Urothelium cell line (cell line): ENCODE measurements at places on chromosomes 13 and 19.
A peak's percentile ranks its signal among the peaks of the same experiment; 100 is the strongest.

- DNase-seq: no peak
Measured at GRCh38 chr13:99276706-99277105, 18.5 kb upstream of the GPR18 start.

DNA sequence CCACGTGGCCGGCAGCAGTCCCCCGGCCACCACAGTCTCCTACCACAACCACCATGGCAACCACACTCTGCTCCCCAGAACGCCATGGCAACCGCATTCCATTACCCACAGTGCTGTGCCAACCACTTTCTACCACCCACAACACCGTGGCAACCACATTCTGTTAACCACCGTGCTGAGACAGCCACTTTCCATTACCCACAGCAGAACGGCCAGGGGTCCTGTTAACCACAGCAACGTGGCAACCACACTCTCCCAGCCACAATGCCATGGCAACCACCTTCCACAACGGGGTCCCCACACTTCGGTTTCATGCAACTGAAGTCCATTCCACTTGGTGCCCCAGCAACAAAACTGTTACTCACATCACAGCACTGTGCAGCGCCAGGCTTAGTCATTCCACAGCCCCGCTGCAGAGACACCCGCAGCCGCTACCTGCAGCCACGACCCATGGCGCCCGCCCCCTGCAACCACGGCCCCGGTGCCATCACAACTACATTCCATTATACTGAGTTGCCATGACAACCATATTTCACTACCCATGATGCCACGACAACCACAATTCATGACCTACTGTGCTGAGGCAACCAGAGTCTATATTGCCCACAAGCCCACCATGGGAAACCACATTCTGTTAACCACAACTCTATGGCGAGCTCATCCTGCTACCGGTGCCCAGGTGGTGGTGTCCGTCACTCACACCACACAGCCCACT, 10.0 kb downstream of the DPF1 start:
- DNase-seq: peak; percentile 83

- DNase-seq: peak; percentile 81
Measured at GRCh38 chr19:16041299-16041990, 34.9 kb upstream of the TPM4 start.

DNA sequence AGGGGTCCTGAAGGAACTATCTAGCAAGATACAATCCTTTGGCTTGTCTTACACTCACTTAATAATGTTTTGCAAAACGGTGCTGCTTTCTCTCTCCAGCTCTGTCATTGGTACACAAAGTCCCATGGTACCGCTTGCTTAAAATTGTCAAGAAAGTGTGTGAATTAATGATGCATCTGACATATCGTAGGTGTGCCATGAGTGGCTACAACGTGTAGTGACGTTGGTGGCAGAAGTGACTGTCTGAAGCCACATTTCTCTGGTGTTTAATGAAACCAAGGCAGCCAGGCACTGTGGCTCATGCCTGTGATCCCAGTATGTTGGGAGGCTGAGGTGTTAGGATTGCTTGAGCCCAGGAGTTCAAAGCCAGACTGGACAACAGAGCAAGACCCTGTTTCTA, 2.6 kb downstream of the HSH2D start:
- no peak for DNase-seq

DNA sequence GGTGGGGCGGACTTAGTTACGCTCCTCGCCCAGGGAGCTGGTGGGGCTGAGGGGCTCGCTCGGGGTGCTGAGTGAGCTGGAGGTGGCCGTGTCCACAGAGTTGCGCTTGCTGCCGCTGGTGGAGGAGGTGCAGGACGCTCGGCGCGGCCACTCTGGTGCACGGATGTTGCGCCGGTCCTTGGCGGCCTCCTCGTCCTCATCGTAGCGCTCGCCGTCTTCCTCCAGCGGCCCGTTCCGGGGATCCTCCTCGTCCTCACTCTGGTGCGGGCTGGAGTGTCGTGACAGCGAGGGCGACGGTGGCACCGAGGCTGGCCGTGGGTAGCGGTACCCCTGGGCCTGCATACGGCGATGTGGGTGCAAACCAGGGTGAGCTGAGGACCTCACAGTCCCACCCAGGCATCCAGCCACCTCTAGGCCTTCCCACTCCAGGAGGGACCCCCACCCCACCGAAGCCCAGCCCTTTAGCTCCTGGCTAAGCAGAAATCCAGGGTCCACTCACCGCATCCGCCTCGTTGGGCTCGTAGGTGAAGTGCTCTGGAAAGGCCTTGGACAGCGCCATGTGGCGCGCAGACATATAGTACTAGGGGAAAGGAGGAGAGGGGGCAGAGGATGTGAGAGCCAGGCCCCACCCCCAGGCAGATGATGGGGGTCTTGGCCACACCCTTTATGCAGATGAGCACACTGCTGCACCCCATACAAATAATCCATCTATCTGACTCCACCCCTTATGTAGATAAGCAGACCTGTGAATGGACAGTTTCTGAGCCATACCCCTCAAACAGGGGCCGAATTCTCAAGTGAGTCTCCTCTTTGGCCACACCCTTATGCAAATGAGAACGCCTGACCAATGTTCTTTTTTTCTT, 4.4 kb downstream of the FTL start:
- no peak for DNase-seq

- DNase-seq: no peak
Measured at GRCh38 chr13:73598020-73598712, 536.0 kb downstream of the KLF12 start.

- DNase-seq: no peak
Measured at GRCh38 chr13:106996867-106997618, 429.1 kb upstream of the ARGLU1 start.

- DNase-seq: peak; percentile 70
Measured at GRCh38 chr13:113029487-113030258, 60.7 kb downstream of the MCF2L start.

- DNase-seq: peak; percentile 4
Measured at GRCh38 chr13:84896128-84896527, 903.1 kb downstream of the SLITRK6 start.

- no peak for DNase-seq
Measured at GRCh38 chr13:29573190-29573589, 22.3 kb downstream of the SLC7A1 start.

DNA sequence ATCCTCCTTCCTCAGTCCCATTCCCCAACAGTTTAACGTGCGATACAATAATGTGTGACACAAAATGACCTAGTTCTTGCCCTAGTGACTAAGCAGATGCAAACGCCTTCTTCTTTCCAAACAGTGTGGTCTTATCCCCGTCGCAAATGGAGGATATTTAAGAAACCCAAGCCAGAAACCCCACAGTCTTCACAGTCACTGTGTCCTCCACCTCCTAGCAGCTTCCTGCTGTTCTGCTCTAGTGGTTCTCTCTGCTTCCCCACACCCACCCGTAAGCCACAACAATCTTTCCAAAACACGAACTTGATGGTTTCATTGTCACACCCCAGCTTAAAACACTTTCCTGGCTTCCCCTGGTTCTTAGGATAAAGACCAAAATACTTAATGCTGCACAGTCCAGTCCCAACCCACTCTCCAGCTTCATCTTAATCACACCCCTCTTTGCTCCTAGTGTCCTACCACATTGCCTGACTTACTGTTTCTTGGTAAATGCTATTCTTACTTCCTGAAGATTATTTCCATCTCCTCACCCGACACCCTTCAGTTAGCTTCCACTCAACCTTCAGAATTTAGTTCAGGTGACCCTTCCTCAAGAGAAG, 32.3 kb downstream of the ITM2B start:
- DNase-seq: no peak

GRCh38 chr19:46066471-46066870, 25.7 kb upstream of the IGFL4 start:
- DNase-seq: no peak

DNA sequence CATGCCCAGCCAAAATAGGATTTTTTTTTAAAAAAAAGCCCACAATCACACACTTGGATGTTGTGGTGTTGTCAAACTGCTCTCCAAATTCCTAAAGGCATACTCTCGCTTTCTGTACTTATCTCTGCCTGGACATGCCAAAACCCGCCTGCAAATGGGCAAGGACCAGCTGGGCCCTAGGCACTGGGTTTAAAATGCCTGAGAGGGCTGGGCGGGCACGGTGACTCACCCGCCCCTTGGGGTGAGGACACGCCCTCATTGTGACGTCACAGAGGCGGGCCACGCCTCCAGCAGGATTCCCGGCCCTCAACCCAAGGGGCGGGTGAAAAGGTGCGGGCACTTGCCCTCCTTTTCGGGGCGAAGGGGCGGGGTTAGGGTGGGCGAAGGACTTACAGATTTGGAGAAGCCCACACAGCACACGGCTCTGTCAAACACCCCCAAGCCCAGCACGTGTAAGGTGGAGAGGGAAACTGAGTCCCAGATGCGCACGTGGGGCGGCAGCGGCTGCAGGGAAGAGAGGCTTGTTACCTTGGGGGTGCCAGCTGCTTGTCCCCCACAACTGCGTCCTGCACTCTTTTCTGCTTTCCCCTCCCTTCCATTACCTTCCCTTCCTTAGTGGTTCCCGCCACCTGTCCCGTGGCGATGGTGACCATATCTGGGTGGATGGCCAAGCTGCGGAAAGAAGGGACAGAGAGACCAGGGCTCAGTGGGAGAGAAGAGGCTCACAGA, 6.6 kb downstream of the EML2 start:
- DNase-seq: peak; percentile 97

GRCh38 chr19:39824143-39825092, 9.5 kb downstream of the DYRK1B start:
- DNase-seq: no peak

DNA sequence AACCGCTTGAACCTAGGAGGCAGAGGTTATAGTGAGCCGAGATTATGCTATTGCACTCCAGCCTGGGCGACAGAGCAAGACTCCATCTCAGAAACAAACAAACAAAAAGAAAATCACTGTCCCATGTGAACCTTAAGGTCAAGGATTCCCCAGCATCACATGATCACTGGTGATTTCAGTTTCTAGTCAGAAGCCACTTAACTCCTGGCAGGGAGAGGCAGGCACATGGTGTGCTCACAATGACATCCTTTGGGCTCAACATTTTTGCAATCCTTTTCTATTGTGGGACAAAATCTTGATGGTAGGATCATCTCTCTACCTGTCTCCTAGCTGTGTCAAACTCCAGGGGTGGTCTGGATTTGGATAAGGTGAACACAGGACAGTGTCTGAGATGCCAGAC, 12.1 kb downstream of the AKAP8 start:
- DNase-seq: no peak

- no peak for DNase-seq
Measured at GRCh38 chr19:6639439-6639838, 30.5 kb downstream of the TNFSF14 start.

GRCh38 chr13:89490661-89491060, 1819.5 kb downstream of the SLITRK5 start:
- no peak for DNase-seq

- peak; percentile 100 for DNase-seq
Measured at GRCh38 chr19:50203281-50204080, at the start of gene MYH14. Gene MYH14 (plus strand): TSS chr19:50203622. CDS start chr19:50210366, 6,744 bp downstream.

- no peak for DNase-seq
Measured at GRCh38 chr13:102183509-102184182, 218.2 kb downstream of the FGF14 start.

- peak; percentile 94 for DNase-seq
Measured at GRCh38 chr19:40596608-40597328, 4.4 kb upstream of the LTBP4 start.

DNA sequence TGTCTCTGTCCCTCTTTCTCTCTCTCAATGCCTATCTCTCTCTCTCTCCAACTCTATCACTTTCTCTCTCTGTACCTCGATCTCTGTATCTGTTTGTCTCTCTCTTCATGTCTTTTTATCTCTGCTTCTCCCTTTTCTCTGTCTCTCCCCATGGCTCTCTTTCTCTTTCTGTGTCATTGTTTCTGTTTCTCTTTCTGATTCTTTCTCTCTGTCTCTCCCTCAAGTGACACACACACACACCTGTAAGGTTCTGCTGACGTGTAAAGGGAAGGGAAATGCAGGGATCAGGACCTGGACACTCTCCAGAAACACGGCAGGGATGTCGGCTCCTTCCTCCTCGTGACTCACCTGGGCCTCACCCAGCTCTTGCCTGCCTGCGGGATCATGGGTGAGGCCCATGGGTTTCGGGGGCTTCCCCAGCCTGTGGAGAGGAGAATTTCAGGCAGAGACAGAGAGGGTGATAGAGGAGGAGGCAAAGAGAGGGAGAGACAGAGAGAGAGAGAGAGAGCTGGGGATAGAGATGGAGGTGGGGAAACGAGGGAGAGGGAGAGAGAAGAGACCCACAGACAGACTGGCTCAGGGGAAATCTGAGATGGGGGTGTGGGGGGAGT, 5.4 kb upstream of the PLAUR start:
- DNase-seq: peak; percentile 71

GRCh38 chr13:24220086-24220703, 59.7 kb downstream of the SPATA13 start:
- peak; percentile 47 for DNase-seq

- no peak for DNase-seq
Measured at GRCh38 chr13:63460462-63461090, 2044.9 kb upstream of the PCDH20 start.

GRCh38 chr13:46232281-46232680, 20.6 kb downstream of the LRRC63 start:
- no peak for DNase-seq

- no peak for DNase-seq
Measured at GRCh38 chr13:109297628-109298027, 488.8 kb downstream of the IRS2 start.
